ENCODE measurements at places on chromosomes 3 and 15.
A peak's percentile ranks its signal among the peaks of the same experiment; 100 is the strongest.

DNA sequence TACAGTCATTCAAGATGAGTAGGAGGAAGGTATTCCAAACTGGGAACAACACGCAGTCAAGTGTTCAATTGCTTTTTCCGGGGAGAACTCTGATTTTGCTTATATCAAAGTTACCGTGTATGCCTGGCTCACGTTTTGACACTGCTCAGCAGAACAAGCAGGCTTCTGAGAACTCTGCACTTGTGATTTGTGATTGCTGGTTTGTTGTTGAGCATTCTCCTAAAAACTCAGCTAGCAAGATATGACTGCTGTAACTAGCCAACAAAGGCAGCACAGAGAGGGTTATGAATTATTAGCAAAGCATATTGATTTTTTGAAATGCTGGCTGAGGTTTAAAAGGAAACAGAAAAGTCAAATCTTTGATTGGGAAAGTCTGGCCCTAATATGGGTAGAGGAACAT, 151.7 kb downstream of the ZPLD1 start:
- DNase-seq = no peak

GRCh38 chr15:80512726-80513660, 108.8 kb downstream of the ARNT2 start:
- no peak for DNase-seq

GRCh38 chr3:107816107-107816506, 274.7 kb downstream of the CD47 start:
- DNase-seq = no peak

DNA sequence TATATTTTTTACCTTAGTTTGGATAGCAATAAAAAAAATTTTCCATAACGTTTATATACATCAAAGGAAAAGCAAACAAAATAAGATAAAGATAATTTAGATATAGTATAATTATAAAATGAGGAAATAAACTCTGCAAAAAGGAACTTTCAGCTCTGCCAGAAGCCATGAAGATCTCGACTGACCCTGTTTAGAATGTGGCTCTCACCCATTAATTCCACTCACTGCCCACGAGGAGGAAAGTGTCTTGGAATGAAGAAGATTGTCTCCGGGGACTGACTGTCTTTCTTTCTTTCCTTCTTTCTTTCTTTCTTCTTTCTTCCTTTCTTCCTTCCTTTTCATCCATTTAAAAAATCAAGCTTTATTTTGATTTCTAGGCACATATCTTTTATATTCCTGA, 20.1 kb upstream of the PRR20G start:
- DNase-seq = no peak

GRCh38 chr15:94047566-94047965, 183.8 kb upstream of the MCTP2 start:
- DNase-seq = no peak

DNA sequence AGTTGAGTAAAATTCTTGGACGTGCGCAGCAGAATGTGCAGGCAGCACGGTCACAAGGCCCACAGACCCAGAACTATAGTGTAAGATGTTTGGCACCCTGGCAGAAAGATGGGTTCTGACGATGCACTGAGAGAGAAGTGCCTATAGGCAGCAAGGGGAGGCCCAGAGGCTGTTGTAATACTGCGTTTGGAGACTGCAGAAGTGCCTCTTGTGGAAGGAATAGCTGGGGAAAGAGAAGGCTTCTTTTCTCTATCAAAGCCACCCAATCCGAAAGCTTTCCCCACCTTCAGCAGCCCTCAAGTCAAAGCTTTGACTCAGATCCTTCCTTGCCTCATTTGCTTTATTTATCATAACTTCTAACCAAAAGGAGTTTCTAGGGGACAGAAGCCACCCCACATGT, 5.2 kb upstream of the SIN3A start:
- DNase-seq = no peak

- DNase-seq = no peak
Observed at GRCh38 chr3:111961461-111962164, 17.2 kb upstream of the ABHD10 start.

DNA sequence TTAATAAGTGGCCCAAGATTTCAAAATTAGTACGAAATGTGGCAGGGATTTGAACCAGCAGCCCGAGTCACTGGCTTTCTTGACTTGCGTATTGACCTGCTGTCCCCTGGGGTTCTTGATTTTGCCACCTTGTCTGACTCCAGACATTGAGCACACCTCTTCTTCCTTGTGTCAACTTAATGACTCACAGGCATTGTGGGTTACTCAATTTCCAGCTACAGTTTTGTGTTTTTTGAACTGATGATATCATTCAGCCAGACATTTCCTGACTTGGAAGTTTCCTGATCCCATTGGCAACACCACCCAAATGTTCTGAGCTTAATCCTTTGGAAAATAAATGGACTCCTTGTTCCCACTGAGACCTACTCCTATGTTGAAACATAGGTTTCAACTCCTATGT, 64.2 kb downstream of the MOBP start:
- no peak for DNase-seq

GRCh38 chr3:195154793-195155535, 116.0 kb downstream of the XXYLT1 start:
- no peak for DNase-seq

- no peak for DNase-seq
Observed at GRCh38 chr15:77084436-77084835, 13.5 kb upstream of the TSPAN3 start.

DNA sequence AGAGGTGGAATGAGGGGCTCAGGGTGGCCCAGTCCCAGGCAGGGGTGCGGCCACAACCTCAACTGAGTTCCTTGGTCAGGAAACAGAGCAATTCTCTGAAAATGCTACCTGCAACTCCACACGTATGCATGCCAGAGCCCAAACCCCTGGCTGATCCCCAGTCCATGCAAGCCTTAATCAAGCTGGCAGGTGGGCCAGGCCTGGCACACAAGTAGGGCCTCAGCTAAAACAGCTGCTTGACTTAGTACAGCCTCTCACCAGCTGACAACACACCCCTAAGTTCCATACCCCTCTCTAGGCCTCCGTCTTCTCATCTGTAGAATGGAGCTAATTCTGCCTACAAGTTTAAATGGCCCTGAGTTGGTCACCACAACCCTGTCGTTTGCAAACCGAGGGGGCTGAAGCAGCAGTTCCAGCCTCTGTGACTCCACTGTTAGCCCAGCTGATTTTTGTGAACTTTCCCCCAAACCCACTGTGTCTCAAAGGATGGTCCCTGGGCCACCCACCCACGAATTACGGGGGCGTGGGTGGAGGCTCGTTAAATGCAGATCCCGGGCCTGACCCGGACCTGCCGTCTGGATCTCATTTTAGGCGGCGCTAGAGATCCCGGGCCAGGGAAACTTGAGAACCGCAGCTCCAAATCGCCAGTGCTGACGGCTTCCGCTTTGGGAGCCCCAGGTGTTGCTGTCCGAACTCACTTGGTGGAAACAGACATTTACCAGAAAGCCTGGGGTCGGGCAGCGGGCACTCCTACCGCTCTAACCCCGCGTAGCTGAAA, 927 bp downstream of the CHDH start:
- DNase-seq = no peak

- DNase-seq = no peak
Observed at GRCh38 chr3:106640353-106640752, 736.9 kb upstream of the CCDC54 start.

- no peak for DNase-seq
Observed at GRCh38 chr15:56832125-56832524, 86.3 kb upstream of the TCF12 start.

- DNase-seq = no peak
Observed at GRCh38 chr15:96237002-96237401, 93.5 kb upstream of the NR2F2 start.

DNA sequence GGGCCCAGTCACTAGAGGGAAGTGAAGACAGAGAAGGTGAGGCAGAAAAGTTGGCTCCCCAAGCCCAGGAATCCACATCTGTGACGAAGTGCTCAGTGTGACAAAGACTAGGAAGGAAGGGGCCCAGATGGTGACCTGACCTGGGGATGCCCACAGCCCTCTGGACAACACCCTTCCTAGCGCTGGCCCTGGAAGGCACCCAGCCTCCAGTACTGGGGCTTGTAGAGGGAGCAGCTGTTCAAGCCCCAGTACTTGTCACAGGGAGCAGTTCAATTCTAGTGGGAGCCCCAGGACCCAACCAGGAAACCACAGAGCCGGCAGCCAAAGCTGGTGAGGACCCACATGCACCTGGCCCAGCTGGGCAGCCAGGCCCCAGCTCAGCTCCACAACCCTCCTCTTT, 190.8 kb downstream of the XXYLT1 start:
- DNase-seq = no peak

- peak; percentile 54 for DNase-seq
Observed at GRCh38 chr3:187919048-187919447, 173.8 kb upstream of the BCL6 start.

DNA sequence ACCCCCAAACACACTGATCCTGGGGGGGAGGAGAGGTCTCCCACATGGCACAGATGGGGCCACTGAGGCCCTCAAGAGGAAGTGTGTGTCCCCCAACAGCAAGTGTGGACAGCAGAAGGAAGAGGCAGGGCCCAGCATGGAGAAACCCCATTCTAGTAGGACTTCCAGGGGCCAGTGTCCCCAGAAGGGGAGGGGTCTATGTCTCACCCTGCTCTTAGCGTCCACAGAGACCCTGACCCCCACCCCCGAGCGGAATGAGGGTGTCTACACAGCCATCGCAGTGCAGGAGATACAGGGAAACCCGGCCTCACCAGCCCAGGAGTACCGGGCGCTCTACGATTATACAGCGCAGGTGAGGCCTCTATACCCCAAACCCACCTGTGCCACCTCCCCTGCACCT, 35.3 kb downstream of the TSPAN3 start:
- no peak for DNase-seq

- DNase-seq = no peak
Observed at GRCh38 chr3:58999774-59000160, 50.1 kb downstream of the CFAP20DC start.

- DNase-seq = no peak
Observed at GRCh38 chr3:150106740-150107428, 136.2 kb upstream of the PFN2 start.

GRCh38 chr3:112390783-112391641, 58.1 kb downstream of the CD200 start:
- no peak for DNase-seq

- no peak for DNase-seq
Observed at GRCh38 chr15:46266661-46267060, 631.8 kb downstream of the SQOR start.

- no peak for DNase-seq
Observed at GRCh38 chr3:184575701-184576100, 14.1 kb downstream of the EPHB3 start.

DNA sequence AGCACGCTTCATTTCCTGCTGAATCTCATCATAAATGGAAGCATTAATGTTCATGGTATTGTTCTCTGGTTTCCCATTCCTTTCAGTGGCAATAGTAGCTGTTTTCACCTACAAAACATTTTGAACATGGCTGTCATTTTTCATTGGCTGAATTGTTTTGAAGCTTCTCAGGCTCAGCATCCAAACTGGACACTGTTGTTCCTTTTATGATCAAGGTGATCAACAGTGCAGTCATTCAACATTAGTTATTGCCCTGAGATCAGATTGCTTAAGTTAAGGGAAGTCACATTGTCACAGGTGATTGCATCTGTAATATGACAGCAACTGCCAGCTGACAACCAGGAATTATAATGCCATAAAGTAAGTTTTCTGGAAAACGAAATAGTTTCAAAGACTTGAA, 46.9 kb downstream of the SATB1 start:
- no peak for DNase-seq

GRCh38 chr3:102536456-102536855, 101.6 kb downstream of the ZPLD1 start:
- no peak for DNase-seq

- DNase-seq = no peak
Observed at GRCh38 chr3:186361246-186361761, 730 bp downstream of the DGKG start.

- no peak for DNase-seq
Observed at GRCh38 chr15:92707880-92708551, 52.4 kb upstream of the FAM174B start.

DNA sequence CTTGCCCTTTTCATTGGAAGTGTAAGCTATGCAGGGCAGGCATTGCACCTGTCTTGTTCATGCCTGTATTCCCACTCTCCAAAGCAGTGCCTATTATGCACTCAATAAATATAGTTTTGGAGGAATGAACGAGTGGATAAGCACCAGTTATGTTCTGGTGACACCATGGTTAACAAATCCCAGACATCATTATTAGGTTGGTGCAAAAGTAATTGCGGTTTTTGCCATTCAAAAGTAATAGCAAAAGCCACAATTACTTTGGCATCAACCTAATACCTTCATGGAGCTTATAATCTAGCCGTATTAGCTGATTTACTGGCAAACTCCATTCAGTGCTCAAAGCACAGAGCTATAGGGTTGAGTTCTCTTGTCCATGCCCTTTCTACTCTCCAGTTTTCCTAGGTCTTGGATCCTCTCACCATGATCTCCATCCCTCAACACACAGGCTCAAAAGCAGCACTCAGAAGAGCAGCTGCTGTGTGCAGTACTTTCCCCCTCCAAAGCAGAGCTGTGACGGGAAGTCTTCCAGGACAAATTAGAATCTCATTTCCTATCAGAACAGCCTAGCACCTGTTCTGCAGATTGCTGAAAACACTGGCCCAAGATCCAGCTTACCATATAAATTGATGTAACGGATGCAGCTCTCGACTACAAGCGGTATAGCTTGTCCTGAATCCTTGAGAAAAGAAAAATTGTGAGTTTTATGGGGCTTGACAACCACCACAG, 63.2 kb upstream of the RAD18 start:
- DNase-seq = no peak

DNA sequence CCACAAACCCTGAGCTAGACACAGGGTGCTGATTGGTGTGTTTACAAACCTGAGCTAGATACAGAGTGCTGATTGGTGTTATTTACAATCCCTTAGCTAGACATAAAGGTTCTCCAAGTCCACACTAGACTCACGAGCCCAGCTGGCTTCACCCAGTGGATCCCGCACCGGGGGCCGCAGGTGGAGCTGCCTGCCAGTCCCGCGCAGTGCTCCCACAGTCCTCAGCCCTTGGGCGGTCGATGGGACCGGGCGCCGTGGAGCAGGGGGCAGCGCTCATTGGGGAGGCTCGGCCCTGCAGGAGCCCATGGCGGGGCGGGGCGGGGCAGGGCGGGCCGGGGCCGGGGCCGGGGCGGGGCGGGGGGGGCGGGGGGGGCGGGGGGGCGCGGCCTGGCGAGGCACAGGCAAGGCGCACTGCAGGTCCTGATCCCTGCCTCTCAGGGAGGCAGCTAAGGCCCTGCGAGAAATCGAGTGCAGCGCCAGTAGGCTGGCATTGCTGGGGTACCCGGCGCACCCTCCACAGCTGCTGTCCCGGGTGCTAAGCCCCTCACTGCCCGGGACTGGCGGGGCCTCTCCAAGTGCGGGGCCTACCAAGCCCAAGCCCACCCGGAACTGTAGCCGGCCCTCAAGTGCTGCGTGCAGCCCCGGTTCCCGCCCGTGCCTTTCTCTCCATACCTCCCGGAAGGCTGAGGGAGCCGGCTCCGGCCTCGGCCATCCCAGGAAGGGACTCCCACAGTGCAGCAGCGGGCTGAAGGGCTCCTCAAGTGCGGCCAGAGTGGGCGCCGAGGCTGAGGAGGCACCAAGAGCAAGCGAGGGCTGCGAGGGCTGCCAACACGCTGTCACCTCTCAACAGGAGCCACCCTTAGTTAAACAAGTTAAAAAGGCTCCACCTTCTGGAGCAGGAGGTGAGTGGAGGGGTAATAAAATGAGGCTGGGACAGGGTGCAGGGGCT, 9.8 kb upstream of the TMEM40 start:
- no peak for DNase-seq

GRCh38 chr3:147620906-147621305, 211.7 kb downstream of the ZIC1 start:
- DNase-seq = no peak

GRCh38 chr3:183349421-183350157, 78.8 kb downstream of the MCF2L2 start:
- DNase-seq = no peak

- DNase-seq = no peak
Observed at GRCh38 chr3:188003188-188004171, 150.5 kb upstream of the LPP start.

- DNase-seq = no peak
Observed at GRCh38 chr15:74642348-74642733, 26.7 kb downstream of the CLK3 start.

Data from T-helper 22 cell (primary cell).